Cardiac septum (tissue), 1 donor: ENCODE measurements at places on chromosomes 12 and 14.

- DNase-seq = no peak
Measured at GRCh38 chr12:78239544-78239943, 408.9 kb downstream of the NAV3 start.

- no peak for DNase-seq
Measured at GRCh38 chr12:26519462-26519861, 313.5 kb downstream of the ITPR2 start.

- DNase-seq = no peak
Measured at GRCh38 chr14:54528973-54529372, 19.3 kb downstream of the CGRRF1 start.

- no peak for DNase-seq
Measured at GRCh38 chr12:75921622-75922289, 109.8 kb downstream of the PHLDA1 start.

- no peak for DNase-seq
Measured at GRCh38 chr12:114444422-114445279, 38.7 kb upstream of the TBX5 start.

DNA sequence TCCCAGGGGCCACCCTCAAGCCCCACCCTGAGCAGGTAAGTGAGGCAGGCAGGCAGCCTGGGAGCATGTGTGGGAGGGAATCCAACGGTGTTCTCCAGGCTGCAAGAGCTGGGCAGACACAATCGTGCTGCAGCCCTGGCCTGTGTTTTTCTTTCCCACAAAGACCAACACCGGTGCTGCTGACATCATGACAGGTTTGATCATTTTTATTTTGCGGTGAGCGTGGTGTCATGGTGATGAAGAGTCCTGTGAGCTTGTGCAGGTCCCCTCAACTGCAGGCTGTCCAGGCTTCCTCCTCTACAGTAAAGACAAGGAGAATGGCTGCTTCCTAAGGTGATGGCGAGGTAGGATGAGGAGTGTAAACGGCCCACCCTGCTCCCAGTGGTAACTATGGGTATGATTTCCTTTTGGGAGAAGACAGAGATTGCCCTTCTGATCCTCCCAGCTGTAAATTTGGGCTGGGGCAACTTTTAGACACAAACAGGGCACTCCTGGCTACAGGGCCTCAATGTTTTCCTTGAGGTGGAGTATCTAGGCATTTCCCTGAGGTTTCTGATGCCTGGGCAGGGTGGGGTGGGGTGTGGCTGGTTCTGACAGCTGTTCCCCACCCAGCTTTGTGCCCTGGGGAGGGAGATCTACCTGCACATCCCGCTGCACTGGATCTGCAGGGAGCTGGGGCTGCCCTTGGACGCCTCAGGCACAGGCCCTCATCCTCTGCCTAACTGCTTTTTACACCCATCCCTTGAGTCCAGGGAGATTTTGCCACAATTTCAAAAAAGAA is 109.1 kb downstream of the VCPKMT start:
- no peak for DNase-seq

- no peak for DNase-seq
Measured at GRCh38 chr12:70451528-70451927, 85.4 kb downstream of the KCNMB4 start.

DNA sequence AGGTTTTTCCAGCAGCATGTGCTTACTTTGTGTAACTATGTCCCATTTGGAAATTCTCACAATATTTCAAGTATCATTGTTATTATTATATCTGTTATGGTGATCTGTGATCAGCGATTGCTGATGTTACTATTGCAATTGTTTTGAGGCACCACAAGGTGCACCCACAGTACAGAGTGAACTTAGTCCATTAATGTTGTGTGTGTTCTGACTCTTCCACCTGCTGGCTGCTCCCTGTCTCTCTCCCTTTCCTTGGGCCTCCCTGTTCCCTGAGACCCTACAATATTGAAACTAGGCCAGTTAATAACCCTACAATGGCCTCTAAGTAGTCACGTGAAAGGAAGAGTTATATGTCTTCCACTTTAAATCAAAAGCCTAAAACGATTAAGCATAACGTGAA is 153.9 kb downstream of the PIK3C2G start:
- no peak for DNase-seq

DNA sequence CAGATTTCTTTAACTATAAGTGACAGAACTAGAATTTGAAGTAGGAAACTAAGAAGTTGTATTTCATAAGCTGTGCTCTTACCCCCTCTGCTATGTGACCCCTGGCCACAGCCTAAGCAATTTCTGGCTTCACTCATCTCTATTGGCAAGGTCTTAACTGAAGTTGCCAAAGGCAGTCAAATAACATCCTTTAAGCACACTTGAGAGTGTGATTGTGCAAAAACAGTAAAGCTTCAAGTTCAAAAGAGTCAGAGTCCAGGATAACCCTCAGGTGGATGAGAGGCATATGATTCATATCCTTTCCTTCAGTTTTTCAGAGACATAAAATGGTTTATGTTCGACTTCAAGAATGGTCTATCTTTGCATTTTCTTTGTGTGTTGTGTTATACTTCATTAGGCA is 45.2 kb downstream of the GRIP1 start:
- DNase-seq = no peak

- no peak for DNase-seq
Measured at GRCh38 chr14:92973798-92974372, 50.9 kb downstream of the CHGA start.

DNA sequence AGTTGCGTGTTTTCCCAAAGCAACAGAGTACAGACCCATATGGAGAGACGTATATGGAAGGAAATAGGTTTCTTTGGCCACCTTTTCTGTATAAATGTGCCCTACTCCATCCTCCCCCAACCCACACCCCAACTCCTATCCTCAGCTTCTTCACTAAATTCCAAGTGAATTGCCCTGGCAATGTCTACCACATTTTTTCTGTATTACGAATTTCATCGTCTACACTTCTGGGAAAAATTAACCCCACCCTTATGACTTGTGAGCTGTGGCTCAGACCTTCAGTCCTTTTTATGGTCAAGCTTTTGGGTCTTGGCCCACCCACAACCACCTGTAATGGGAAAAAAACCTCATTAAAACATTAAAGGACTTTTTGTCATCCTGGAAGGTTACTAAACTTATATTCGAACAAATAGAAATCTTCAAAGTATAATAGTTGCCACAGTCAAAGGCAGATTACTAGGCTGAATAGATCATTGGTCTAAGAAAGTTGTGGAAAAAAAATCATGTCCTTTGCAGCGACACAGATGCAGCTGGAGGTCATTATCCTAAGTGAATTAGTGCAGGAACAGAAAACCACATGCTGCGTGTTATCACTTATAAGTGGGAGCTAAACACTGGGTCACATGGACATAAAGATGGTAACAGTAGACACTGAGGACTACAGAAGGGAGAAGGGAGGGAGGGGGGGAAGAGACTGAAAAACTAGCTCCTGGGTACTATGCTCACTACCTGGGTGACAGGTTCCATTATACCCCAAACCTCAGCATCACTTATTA is 15.7 kb upstream of the NFKBIA start:
- DNase-seq = no peak
